CD4-positive, alpha-beta T cell treated with Interleukin-6 at 100 ng/mL for 8 hours (primary cell): ENCODE measurements at places on chromosomes 6 and 20.

DNA sequence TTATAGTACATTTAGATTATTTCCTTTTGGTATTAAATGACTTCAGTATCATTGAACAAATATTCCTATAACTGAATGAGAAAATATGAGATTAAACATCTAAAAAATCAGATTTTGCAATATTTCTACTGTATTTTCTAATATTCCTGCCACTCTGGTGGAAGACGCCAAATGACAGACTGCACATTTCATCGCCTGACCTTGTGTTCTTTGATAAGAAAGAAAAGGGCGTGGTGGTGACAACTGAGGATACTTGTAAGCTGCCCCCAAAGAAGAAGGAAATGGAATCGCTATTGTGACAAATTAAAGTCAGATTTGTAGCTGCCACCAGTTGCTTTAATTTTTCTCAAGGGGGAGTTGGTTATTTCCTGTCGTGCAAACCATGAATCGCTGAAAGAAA lies 131.3 kb downstream of the MTFR2 start:
- no peak for DNase-seq

DNA sequence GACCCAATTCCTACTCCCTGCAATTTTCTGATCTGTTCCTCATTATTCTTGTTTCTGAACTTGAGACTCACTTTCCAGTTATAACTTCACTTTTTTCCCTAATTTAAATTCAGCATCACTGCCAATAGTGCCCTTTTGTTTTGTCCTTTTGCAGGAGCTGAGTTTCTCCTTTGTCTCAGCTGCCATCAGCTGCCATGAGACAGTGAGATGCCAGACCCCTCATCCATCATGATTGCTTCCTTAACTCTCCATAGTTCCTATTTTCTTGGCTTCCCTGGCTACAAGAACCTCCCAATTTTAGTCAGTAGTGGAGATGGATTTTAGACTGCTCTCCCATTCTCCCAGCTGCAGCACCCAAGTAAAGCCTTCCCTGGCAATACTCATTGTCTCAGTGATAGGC lies 518.1 kb downstream of the HDGFL1 start:
- DNase-seq, result no peak

DNA sequence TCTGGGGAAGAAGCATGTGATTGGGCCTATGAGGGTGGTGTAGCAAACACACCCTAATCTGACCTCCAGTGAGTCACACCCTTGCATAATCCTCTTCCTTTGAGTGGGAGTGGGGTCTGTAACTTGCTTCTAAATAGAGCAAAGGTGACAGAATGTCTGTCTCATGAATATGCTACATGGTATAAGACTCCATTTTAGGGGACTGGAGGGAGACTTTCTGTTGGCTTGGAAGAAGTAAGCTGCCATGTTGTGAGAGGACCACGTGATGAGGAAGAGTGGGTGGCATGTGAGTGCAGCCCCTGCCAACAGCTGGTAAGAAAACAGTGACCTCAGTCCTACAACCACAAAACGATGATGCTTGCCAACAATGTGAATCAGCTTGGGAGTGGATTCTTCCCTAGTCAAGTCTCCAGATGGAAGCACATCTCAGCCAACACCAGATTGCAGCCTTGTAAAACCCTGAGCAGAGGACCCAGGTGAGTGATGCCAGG lies 3.7 kb downstream of the AK9 start:
- DNase-seq, result no peak

- no peak for DNase-seq
Measured at GRCh38 chr20:6501061-6501460, 266.4 kb upstream of the BMP2 start.

- no peak for DNase-seq
Measured at GRCh38 chr6:13177664-13178063, 150.7 kb downstream of the TBC1D7 start.

DNA sequence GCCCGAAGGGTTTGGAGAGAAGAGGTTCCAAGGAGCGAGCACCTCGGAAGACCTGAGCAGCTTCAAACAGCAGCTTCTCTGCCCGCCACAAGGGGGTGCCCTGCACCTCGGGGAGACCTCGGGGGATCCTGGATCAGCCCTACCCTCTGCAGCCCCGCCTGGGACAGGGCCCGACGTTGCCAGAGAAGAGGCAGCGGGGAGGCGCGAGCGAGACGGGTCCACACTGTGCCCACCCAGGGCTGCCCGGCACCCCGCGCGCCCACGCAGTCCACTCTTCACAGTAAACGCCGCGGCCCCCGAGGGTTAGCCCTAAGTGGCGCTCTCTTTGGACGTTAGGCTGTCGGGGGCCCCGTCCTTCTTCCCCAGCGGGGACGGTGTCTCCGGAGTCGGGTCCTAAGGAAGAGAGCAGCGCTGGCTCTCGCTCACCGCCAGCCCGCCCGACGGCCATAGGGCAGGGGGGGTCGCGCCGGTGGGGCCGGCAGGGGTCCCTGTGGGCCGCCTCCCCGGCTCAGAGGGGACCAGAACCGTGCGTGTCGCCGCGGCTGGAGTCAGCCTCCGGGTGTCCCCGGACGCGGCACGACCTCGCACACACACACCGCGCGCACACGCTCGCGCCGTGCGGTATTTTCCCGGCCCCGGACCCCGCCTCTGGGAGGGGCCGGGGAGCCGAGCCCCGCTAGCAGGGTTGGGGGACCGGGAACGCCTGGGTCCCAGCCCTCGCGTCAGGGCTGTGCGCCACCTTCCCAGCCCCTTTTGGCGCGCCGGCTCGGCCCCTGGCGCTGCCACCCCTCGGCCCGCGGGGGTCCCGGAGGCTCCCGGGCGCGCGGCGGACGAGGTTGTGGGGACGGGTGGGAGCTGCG lies 929 bp downstream of the CDH22 start:
- DNase-seq, result peak; percentile 70

DNA sequence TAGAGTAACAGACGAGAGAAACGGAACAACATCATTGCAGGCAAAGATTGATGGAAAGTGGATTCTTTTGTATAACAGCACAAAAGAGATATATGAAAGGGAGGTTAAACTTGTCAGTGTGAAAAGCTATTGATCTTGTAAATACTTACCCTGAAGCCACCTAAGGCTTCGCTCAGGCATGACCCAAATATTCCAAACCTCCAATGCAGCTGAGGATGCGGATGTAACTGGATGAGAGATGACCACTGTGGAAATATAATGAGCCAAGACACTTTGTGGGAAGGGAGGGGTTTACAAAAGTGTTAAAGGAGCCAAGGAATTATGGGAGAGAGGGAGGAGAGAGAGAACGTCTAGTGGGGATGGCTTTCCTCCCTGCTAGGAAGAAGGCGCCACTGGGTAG lies 112.0 kb downstream of the DOK5 start:
- no peak for DNase-seq

DNA sequence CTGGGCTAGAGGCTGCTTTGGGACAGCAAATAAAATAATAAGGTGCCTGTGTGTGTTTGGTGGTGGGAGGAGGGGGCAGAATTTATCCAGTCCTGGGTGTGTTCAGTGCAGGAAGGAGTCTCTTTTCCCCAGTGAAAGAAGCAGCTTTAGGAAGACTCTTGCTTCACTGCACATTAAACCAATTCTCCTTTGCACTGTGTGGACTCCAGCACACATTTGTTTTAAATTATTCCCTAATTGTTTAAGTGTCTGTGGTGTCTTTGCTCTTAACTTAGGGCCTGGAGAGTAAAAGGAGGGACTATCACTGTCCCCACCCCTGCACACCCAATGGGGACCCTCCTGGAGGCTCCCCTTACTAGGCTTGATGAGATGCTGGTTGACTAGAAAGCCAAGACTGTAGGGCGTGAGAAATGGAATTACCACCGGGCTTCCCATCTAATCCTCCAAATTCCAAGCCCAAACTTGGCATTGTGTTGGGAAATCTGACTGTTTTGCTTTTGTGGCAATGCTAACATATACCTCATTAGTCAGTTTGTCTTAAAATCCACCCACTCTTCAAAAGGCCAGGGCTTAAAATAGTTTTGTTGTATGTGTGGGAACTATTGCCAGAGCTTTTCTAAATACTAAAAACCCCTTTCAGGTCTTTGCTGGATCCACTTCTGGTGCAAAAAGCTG lies 13.5 kb upstream of the DAAM2 start:
- no peak for DNase-seq

GRCh38 chr6:70956451-70957283 lies at the start of gene B3GAT2:
Gene B3GAT2 (minus strand): TSS chr6:70957060. CDS start chr6:70956429, 631 bp downstream.
- DNase-seq, result no peak

- DNase-seq, result no peak
Measured at GRCh38 chr20:61112515-61112914, 139.5 kb upstream of the CDH4 start.

DNA sequence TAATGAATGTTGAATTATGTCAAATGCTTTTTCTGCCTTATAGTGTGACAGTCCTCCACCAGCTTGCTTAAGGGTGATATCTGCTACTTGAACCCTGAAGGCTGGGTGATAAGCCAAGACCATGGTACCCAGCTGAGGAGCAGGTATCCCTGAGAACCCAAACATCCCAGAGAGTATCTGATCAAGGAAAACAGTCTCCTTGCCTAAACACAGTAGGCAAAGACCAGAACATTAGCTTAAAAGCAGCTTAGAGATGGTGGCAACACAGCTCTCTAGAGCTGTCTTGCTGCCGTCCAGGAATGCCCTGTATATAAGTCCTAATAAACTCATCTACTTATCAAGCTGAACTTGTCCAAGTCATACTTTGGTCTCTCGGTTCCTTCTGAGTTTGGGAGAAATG lies 127.7 kb upstream of the PRSS16 start:
- DNase-seq, result no peak

DNA sequence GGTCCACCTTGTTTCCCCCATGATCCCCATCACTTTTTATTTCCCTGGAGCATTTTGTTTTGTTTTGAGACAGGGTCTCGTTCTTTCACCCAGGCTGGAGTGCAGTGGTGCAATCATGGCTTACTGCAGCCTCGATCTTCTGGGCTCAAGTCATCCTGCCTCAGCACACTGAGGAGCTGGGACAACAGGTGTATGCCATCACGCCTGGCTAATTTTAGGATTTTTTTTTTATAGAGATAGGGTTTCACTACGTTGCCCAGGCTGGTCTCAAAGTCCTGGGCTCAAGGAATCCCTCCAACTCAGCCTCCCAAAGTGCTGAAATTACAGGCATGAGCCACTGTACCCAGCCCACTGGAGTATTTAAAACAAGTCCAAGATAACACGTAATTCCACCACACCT lies 179.9 kb downstream of the PREX1 start:
- no peak for DNase-seq

DNA sequence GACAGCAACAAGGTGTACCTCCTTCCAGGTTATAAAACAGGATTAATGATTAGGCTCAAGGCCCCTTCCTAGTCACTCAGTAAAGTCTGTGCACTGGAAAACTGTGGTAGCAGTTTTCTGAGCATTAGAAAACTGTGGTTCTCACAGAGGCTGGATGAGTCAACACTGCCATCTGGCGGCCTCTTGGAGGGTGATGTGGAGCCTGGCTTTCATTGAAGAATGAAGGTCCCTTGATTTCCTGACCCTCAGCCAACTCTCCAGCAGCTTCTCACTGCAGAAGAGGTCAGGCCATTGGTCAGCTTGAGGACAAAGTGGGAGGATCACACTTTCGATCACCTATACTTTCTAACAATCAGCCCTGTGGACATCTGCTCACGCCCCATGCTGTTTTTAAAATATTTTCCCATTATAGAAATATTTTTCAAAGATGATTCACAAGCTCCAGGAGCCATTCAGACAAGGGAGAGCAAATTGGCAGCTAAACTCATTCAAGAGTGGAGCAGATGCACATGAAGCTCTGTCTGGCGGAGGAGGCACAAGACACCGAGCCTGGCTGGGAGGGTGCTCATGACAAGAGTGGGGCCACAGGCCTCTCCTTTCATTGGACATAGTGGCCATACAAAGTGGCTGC lies 23.2 kb downstream of the PSMB1 start:
- DNase-seq, result peak; percentile 44

DNA sequence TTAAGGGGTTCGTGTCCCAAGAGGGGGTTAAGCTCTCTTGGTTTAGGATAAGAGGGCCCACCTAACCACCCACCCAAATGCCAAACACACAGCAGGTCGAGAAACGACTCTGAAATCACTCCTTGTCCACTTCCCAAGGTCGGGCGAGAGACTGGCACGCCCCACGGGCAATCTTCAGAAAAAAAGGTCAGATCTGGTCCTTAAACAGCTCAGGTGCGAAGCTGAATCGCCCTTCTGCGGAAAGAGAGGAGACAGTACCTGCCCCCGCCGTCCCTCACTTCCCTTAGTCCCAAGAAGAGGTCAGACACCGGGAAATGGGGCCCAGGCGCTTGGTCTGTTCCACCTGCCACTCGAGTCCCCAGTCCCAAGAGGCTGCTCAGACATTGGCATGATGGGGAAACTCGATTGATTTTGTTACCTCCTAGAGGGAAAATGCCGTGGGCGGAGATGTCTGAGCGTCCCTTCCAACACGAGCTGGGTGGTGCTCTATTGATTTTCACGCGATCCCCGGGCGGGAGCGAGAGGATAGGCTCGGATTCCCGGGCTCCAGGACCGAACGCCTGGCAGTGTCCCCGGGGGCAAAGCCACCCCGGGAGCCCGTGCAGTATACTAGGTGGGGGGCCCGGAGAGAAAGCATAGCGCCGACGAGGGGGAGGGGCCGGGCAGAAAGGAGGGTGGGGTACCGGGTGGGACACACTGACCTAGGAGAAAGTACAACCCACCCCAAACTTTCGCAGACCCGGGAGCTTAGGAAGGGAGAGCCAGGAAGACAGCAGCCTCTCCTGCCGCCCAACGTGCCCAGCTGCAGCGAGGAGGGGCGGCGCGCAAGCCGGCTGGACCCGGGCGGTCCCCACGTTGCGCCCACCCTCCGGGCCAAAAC lies 1.1 kb upstream of the SAMD5 start:
- DNase-seq, result no peak

- no peak for DNase-seq
Measured at GRCh38 chr6:12557765-12558164, 158.8 kb upstream of the PHACTR1 start.

DNA sequence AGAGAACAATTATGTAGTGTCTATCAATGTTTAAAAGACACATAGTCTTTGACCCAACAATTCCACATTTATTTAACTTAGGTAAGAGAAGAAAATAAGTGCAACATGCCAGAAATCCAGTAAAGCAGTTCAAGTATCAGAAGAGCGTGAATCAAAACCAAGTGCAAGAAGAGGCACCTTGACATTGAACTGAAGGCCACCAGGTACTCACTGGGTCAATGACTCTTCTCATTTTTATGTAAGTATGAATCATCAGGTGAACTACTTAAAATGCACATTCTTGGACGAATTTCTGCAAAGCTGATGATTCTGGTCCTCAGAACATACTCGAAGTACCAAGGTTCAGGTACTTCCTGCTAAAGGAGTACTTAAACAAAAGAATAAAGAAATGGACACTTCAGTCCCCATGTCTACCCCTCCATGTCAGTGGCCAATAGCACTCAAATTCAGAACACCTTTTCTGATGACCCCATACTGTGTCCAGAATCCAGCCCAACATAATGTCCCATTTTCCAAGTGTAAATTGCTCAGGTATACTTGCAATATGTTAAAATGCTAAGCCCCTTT lies 481.9 kb downstream of the GJA1 start:
- DNase-seq, result no peak

GRCh38 chr6:99905209-99906106 lies 88.6 kb downstream of the MCHR2 start:
- DNase-seq, result no peak
